Fibroblast of lung (primary cell): ENCODE measurements at places on chromosomes 1 and 21. TPM values are rescaled to one million over a fixed set of nuclear protein-coding genes. Genes with fewer than 3 reads are reported as not detected.

The SLC9C2 gene
- not detected in 2 replicates for total RNA-seq

The SPRR1B gene
- not detected in 2 replicates for total RNA-seq

The RIMS3 gene
- 0.33 and 0.51 TPM in 2 replicates for total RNA-seq

The TRPM2 gene
- total RNA-seq, result not detected in 2 replicates

The ACTL8 gene
- total RNA-seq, result not detected in 2 replicates

The NUDT4B gene
- total RNA-seq, result 7.1 and 15.9 TPM in 2 replicates

The OR2AK2 gene
- total RNA-seq, result not detected in 2 replicates

The LCE2B gene
- not detected in 2 replicates for total RNA-seq

The MNDA gene
- total RNA-seq, result not detected in 2 replicates

The SEMA6C gene
- total RNA-seq, result 0.51 and 0.99 TPM in 2 replicates

The OLFML2B gene
- 3.3 and 5.1 TPM in 2 replicates for total RNA-seq

The SELP gene
- not detected in 2 replicates for total RNA-seq

The LHX8 gene
- not detected in 2 replicates for total RNA-seq

The FCRL2 gene
- not detected in 2 replicates for total RNA-seq

The SFPQ gene
- total RNA-seq, result 138 and 146 TPM in 2 replicates

The ANKRD34A gene
- 0.26 and 1.2 TPM in 2 replicates for total RNA-seq

The TINAGL1 gene
- 3.0 and 3.3 TPM in 2 replicates for total RNA-seq

The C1orf115 gene
- total RNA-seq, result 2.1 and 3.3 TPM in 2 replicates

The OR2T35 gene
- not detected in 2 replicates for total RNA-seq

The AMY1B gene
- not detected in 2 replicates for total RNA-seq

The PYGO2 gene
- 19.3 and 28.1 TPM in 2 replicates for total RNA-seq

The OR6N1 gene
- total RNA-seq, result not detected in 2 replicates

The ADGRB2 gene
- total RNA-seq, result 7.4 and 10.4 TPM in 2 replicates

The HSD3B1 gene
- total RNA-seq, result not detected in 2 replicates

The CLEC20A gene
- not detected in 2 replicates for total RNA-seq

The SEC16B gene
- total RNA-seq, result 1.0 and 3.1 TPM in 2 replicates

The PDE4B gene
- total RNA-seq, result 5.9 and 19.8 TPM in 2 replicates

The LMNA gene
- total RNA-seq, result 780 and 1,150 TPM in 2 replicates

The SLC30A10 gene
- not detected in 2 replicates for total RNA-seq

The LIPI gene
- total RNA-seq, result not detected in 2 replicates

The FOXO6 gene
- under 0.01 TPM in 2 replicates for total RNA-seq

The TIAM1 gene
- total RNA-seq, result under 0.01 and 0.51 TPM in 2 replicates

The HES3 gene
- not detected in 2 replicates for total RNA-seq

The GBP2 gene
- 70.7 and 96.8 TPM in 2 replicates for total RNA-seq

The HUNK gene
- under 0.01 and 0.33 TPM in 2 replicates for total RNA-seq

The HNRNPR gene
- total RNA-seq, result 59.1 and 62.1 TPM in 2 replicates

The C1QC gene
- total RNA-seq, result not detected in 2 replicates

The KRTAP19-3 gene
- total RNA-seq, result not detected in 2 replicates

The HFM1 gene
- total RNA-seq, result 0.83 and 1.8 TPM in 2 replicates

The BRINP3 gene
- total RNA-seq, result 7.2 and 18.8 TPM in 2 replicates

The SPRR4 gene
- not detected in 2 replicates for total RNA-seq

The SPRR3 gene
- total RNA-seq, result not detected in 2 replicates

The ELF3 gene
- 0.17 TPM in 1 of 2 replicates, not detected in the other for total RNA-seq

The GJC2 gene
- 6.7 and 13.4 TPM in 2 replicates for total RNA-seq

The DPT gene
- total RNA-seq, result 4.1 and 13.6 TPM in 2 replicates

The CNKSR1 gene
- not detected in 2 replicates for total RNA-seq

The SPRR2G gene
- not detected in 2 replicates for total RNA-seq

The COL11A1 gene
- total RNA-seq, result 0.26 and 8.9 TPM in 2 replicates
